ENCODE measurements at places on chromosomes 4 and X. TPM values are rescaled to one million over a fixed set of nuclear protein-coding genes. Genes with fewer than 3 reads are reported as not detected.

- no peaks in the 10 kb centered on the region for H3K36me3 ChIP-seq
- no peaks in the 10 kb centered on the region for H3K27me3 ChIP-seq
- H3K27ac ChIP-seq = no peak overlapping the region
- no peak overlapping the region for H3K4me3 ChIP-seq
- no peak for DNase-seq
- no peaks in the 10 kb centered on the region for H3K4me1 ChIP-seq
Observed at GRCh38 chr4:8708401-8709021, 115.9 kb downstream of the CPZ start.

DNA sequence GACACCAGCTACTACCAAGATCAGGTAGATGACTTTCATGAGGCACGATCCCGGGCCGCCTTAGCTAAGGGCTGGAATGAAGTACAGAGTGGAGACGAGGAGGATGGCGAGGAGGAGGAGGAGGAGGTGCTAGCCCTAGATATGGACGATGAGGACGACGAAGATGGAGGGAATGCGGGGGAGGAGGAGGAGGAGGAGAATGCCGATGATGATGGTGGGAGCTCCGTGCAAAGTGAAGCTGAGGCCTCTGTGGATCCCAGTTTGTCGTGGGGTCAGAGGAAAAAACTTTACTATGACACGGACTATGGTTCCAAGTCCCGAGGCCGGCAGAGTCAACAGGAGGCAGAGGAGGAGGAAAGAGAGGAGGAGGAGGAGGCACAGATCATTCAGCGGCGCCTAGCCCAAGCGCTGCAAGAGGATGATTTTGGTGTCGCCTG lies 481 bp downstream of the UTP3 start:
- H3K27ac ChIP-seq = peak overlapping the region; percentile 94
- peaks cover 7% of the 10 kb centered on the region for H3K4me1 ChIP-seq
- H3K27me3 ChIP-seq = no peaks in the 10 kb centered on the region

DNA sequence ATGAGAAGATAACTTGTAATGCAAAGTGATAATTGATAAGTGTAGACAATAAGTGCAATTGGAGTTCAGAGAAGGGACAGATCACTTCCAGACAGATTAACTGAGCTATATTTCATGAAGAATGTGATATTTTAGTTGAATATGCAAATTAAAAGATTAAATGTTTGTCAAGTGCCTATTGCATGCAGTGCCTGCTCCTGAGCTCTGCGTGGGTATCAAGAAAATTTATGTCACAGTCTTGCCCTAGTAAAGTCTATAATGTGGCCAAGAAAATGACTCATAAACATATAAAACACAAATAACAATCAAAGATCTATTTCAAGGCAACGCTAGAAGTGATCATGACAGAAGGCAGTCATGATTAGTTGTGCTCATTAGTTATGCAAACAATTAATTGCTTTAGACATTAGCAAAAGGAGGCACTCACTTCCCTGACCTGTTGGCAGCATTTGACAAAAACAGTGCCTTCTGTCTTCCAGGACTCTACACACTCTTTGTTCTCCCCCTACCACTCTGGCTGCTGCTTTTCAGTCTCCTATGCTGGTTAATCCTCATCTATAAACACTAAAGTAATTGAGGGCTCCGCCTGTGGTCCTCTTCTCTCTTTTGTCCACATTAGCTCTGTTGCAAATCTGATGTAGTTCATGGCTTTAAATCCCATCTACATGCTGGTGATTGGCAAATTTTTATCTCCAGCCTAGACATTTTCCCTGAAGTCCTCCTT lies 47.7 kb downstream of the ARHGEF38 start:
- H3K4me1 ChIP-seq = no peaks in the 10 kb centered on the region
- H3K27me3 ChIP-seq = no peaks in the 10 kb centered on the region

DNA sequence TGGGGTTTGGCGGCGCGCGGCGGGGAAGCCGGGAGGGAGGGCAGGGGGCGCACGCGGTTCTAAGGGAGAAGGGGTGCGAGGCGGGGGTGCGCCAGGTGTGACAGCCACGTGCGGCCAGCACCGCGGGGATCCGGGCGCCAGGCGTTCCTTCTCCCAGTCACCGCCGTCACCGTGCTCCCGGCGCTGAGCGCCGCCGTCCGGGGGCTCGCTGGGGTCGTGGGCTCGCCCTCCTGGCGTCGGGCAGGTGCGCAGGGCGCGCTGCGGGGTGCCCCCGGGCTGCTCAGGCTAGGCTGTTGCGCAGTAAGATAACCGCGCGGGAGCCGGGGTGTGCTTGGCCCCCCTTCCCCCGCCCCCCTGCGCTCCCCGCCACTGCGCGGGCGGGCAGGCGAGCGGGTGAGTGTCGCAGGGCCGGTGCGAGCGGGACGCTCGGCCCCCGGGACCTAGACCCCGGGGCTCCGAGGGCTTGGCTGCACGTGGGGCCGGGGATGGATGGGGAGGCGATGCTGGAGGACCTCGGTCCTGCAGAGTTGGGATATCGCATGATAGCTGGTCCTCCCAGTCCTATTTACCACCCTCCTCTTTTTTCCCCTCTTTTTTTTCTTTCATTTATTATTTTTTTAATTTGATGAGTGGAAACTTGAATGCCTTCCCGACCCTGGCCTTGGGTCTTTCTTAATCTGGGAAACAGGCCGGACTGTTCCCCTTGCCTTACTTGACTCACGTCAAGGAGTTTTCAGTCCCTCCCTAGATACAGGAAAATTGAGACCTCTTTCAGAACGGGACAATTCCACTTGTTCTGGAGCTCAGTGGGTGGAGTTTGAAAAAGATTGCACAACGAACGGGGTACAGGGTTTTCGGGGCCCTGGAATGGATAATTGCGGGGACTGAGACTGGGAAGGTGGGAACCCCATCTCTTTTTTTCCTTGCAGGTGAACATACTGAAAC lies 797 bp downstream of the TXLNG start:
- H3K4me3 ChIP-seq = peak overlapping the region; percentile 94
- H3K27ac ChIP-seq = peak overlapping the region; percentile 88
- DNase-seq = peak; percentile 46
- no peaks in the 10 kb centered on the region for H3K27me3 ChIP-seq
- no peaks in the 10 kb centered on the region for H3K4me1 ChIP-seq

GRCh38 chr4:150491132-150492049 lies 90.6 kb upstream of the MAB21L2 start:
- peaks cover 6% of the 10 kb centered on the region for H3K36me3 ChIP-seq
- H3K4me1 ChIP-seq = no peaks in the 10 kb centered on the region
- no peak for DNase-seq
- no peak overlapping the region for H3K4me3 ChIP-seq
- no peak overlapping the region for H3K27ac ChIP-seq

- no peaks in the 10 kb centered on the region for H3K4me1 ChIP-seq
- H3K27ac ChIP-seq = no peak overlapping the region
- H3K27me3 ChIP-seq = no peaks in the 10 kb centered on the region
- DNase-seq = no peak
- H3K36me3 ChIP-seq = no peaks in the 10 kb centered on the region
Observed at GRCh38 chrX:2867206-2867605, 38.5 kb downstream of the GYG2 start.

- DNase-seq = no peak
- no peaks in the 10 kb centered on the region for H3K36me3 ChIP-seq
- H3K4me1 ChIP-seq = no peaks in the 10 kb centered on the region
- H3K27me3 ChIP-seq = no peaks in the 10 kb centered on the region
- H3K27ac ChIP-seq = no peak overlapping the region
- H3K4me3 ChIP-seq = no peak overlapping the region
Observed at GRCh38 chr4:73576381-73576780, 43.9 kb downstream of the RASSF6 start.

- no peaks in the 10 kb centered on the region for H3K4me1 ChIP-seq
- no peak for DNase-seq
- no peaks in the 10 kb centered on the region for H3K36me3 ChIP-seq
- H3K27ac ChIP-seq = no peak overlapping the region
- H3K27me3 ChIP-seq = no peaks in the 10 kb centered on the region
Observed at GRCh38 chr4:103786014-103786413, 66.2 kb upstream of the TACR3 start.

DNA sequence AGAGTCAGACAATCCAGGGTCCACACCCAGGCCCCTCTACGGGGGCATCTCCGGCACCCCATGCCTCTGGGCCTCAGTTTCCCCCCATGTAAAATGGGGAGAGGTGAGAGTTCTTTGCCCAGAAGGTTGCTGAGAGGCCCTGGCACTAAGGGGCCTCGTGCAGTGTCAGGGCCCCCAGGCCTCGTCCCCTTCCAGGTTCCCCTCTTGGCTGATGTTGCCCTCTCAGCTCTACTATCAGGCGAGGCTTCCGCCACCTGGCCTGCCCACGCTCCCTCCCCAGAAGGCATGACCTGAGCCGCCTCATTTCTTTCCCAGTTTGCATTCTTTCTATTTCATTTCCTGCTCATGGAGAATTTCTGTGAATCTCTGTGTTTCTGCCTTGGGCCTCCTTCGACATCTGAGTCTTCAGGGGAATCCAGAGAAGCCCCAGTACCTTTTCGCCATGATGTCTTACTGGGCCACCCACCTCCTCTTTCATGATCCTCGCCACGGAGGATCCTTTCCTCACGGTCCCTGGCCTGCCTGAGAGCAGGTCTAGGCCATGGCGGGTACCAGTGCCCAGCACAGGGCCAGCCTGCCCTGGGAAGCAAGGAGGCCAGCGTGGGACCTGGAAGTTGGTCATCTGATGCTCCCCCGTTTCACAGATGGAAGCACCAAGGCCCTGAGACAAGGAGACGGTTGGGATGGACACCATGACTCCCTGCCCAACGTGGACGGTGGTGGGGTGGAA lies 21.9 kb upstream of the MRFAP1 start:
- no peaks in the 10 kb centered on the region for H3K27me3 ChIP-seq
- no peaks in the 10 kb centered on the region for H3K4me1 ChIP-seq
- peaks cover 7% of the 10 kb centered on the region for H3K36me3 ChIP-seq
- no peak for DNase-seq
- no peak overlapping the region for H3K27ac ChIP-seq
- H3K4me3 ChIP-seq = no peak overlapping the region

The DAPP1 gene
- 47.9 TPM for total RNA-seq

The SPINK2 gene
- total RNA-seq = 4.4 TPM

The ENPEP gene
- total RNA-seq = 0.74 TPM

The HELT gene
- total RNA-seq = not detected

Data from naive thymus-derived CD4-positive, alpha-beta T cell (primary cell).